ENCODE measurements at places on chromosomes 4 and X. TPM values are rescaled to one million over a fixed set of nuclear protein-coding genes. Genes with fewer than 3 reads are reported as not detected.

GRCh38 chrX:39150220-39150619 is 349.0 kb downstream of the MID1IP1 start:
- DNase-seq, result no peak

HDAC6 gene
- 101 TPM for total RNA-seq

- DNase-seq, result no peak
These were observed 135.9 kb upstream of the SPANXB1 start for GRCh38 chrX:140866446-140866845.

DNA sequence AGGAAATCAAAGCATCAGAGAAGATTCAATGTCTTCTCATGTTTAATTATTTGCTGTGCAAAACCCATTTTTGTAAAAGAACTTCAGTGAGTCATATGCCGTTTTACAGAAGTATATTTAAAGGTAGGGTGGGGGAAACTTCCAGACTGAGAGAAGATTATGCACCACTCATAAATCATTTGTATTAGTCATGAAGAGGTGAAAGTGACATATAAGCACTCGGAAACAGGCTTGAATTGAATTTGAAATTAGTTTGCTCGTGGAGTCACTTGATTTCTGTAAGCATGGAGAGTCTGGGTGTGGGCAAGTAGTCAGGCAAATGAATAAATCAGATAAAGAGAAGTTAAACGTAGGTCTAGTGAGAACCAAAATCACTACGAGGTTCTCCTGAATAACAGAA is 335.1 kb downstream of the ANK2 start:
- DNase-seq, result peak; percentile 45

DNA sequence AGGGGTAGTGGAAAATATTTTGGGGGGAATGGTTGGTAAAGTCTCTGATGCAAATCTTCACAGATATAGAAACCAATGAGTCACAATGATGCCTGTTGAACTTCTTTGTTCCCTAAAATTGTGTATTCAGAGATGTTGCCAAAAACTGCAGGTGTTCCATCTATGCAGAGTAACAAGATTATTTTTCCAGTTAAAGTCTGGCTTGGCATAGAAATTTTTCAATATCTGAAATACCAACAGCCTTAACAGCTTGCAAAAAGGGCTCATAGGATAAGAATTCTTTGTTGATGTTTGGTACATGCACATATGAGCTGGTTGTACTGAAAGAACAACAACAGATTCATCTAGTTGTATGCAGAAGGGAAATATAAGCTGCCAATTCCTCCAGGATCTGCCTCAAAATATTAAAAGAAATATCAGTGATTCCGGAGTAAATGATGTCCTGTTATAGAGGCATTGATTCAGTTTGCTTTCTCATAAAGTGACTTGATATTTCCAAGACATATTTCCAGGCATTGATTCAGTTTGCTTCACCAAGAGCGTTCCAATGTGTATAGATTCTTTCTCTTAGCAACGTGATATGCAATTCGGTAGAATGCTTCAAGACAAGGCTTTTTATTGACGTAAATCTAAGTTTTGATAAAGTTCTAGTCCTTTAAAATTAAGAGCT is 564.4 kb downstream of the TMA16 start:
- no peak for DNase-seq

PRR32 gene
- not detected for total RNA-seq

DNA sequence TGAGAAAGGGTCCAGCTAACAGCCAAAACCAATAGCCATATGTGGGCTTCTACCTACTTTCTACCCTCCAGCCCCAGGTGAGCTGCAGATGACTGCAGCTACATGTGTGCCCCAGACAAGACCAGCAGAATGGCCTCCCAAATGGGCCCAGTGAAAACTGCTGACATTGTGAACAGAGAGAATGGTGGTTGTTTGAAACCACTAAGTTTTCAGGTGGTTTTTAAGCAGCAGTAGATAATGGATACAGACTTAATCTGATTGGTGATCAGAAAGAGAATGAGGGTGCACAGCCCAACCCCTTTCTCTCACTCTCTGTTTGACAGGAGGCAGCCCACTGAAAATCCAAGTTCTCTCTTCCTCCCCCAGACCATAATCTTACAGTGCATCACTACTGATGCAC is 42.5 kb upstream of the BBS12 start:
- no peak for DNase-seq

DNA sequence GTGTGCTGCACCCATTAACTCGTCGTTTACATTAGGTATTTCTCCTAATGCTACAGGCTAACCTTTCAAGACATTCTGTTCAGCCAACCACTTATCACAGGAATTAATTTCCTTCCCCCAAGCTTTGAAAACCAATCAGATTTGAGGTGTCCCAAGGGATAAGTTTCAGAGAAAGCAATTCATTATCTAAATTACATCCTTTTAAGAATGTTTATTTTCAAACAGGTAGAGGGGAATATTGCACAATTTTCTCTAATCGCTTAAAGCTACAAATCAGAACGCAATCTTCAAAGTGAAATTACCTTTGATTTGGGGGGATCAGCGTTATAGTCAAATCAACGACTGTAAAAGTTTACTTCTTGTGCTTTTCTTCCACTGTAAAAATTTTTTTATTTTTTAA is 1.6 kb downstream of the CLOCK start:
- peak; percentile 34 for DNase-seq

DNA sequence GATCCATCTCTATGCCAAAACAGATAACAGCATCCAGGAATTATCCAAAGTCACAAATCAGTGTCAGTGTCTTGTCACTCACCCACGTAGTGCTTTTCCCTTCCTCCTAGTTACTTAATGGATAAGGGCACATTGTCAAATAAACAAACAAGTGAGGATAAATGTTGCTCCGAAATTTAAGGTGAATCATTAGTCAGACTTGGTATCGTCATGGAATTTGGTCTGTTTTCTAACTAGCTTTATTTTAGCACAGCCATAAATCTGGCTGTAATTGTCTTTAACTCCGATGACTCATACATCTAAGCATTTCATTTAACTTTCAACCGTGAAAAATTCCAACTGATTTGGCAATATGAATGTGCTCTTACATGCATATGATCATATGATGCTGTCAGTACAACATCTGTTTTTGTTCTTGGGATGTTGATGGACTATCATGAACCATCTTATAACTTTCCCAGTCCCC is 83.3 kb downstream of the SNCA start:
- peak; percentile 98 for DNase-seq

MTM1 gene
- total RNA-seq, result 2.4 TPM

DNA sequence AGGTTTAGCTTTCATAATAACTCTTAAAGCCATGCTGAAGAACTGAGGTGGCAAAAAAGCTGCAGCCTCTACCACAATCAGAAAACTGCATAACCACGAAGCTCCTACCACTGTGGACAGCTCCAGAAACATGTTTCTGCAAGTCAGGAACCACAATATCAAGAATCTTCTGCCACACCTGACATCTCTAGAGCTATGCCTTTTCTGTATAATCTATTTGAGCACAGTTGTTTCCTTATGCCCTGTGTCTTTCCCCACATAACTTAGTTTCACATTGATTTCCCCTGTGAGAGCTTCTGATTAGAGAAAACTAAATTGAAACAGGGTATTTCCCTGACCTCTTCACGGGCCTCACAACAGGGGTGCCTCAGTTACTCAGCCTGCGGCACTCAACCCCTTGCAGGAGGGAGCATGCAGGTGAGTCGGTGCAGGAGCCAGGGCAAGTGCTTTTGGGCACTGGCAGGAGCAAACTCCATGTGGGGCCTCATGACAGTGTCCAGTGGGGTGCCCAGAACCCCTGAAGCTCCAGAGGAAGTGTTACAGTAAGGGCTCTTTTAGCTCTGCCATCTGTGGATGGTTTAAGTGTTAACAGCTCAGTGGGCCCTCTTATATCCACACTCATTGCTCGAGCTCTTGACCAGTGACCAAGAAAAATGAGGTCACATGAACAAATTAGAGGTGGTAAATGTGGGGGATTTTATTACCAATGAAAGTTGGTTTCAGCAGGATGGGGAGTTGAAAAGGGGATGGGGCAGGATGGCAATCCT is 132.8 kb upstream of the BMP3 start:
- no peak for DNase-seq

XAGE1A gene
- total RNA-seq, result not detected

GRCh38 chrX:115679460-115679859 is 118.5 kb downstream of the PLS3 start:
- DNase-seq, result peak; percentile 3

DNA sequence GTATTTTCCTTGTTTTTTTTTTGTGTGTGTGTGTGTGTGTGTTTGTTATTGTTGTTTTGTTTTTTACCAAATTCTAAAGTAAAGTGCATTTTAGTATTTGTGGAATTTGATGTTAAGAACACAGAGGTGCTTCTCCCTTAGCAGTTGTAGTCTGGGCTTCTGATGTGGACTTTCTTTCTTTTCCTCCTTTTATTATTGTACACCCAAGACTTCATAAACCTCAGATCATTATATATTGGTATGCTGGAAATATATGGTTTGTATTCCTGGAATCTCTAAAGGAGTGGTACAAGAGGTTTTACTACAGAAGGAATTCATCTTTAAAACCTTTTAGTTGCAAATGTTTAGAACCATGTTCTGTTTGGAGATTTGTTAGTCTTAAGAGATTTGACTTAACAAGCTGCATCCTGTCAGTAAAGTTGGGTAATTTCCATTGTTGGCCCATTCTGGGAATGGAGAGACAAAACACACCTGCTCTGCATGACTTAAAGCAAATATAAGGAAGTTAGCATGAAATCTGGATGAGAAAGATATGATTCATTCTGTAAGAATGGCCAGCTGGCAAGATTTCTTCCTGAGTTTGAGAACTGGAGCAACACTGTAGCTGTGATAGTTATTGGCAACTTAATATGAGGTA is 64.0 kb downstream of the SMAD1 start:
- peak; percentile 57 for DNase-seq

DNA sequence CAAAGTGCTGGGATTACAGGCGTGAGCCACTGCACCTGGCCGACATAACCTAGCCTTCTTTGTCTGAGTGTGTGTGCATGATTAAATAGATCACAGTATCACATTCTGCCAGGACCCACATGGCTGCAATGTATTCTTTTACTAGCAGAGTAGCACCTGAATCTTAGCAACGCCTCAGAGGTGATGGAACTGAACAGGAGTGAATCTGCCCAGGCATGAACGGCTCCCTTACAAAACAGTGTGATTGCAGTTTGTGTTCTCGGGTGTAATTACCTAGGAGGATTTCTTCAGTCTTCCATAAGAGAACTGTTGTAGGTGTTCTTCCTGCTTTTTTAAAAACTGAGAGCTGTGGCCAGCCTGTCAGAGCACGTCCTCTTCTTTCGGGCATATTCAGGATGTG is 122.7 kb upstream of the STS start:
- no peak for DNase-seq

DNA sequence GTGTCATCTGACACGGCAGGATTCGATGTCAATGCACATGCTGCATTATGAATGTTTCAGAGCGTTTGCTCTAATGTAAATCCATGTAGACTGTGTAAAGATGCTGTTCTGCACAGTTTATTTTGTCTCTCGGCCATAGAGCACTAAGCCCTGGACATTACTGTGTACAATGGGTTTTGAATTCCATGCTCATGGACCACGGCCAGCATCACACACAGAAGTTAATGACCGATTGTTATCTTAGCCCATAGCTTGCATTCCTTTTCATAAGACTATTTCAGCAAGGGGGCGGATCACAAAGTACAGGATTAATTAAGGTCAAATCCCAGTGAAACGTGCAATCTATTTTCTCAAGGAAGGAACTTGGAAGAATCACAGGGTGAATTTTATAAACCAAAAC is 286.1 kb upstream of the TENM3 start:
- peak; percentile 83 for DNase-seq

FABP2 gene
- total RNA-seq, result not detected

Data from Caki2 (cell line).